ENCODE measurements at places on chromosomes 3 and 15.

DNA sequence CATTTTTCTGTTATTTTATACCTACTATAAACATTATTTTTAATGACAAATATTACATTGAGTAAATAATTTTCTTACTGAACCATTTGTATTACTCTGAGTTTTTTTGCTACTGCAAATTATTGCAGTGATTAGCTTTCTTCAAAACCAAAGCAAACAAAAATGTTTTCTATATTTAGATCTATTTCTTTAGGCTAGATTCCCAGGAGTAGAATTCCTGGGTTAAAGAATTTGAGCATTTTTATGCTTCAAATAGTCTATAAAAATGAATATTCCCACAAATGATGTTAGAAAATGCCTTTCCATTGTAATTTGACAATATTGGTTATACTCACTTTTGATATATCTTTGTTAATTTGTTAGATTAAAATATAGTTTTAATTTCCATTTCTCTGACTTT, 76.8 kb downstream of the LEKR1 start:
- peaks cover 1% of the 10 kb centered on the region for H3K27me3 ChIP-seq
- no peaks in the 10 kb centered on the region for H3K36me3 ChIP-seq
- H3K4me3 ChIP-seq: no peak overlapping the region

GRCh38 chr3:161163297-161163696, 57.8 kb upstream of the NMD3 start:
- no peaks in the 10 kb centered on the region for H3K4me1 ChIP-seq
- no peak for DNase-seq
- H3K27me3 ChIP-seq: no peaks in the 10 kb centered on the region
- no peak overlapping the region for H3K27ac ChIP-seq

DNA sequence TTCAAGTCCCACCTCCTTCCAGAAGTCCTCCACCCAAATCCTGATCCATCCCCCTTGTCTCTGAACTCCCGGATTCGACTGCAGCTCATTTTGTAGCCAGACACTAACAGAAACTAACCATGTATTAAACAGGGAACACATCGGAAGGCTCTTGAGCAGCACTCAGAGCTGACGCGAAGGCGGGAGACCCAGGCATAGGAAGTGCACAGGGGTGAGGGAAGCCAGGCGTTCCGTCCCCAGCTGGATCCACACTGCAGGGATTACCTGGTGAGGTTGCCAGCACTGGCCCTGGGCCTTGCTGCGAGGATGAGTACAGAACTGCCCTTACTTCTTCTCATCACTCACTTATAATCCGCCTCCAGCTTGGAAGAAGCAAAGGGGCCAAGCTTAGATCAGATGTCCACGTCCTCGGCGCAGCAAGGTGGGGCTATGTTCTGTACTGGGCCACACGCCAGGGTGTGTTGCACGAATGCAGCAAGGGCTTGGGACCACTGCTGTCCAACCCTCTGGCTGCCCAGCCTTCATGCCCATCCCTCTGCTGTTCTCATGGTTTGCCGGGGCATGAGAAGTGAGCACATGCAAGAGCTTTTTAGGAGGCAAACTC, 124.2 kb upstream of the SMAD3 start:
- no peaks in the 10 kb centered on the region for H3K36me3 ChIP-seq
- no peak overlapping the region for H3K4me3 ChIP-seq
- no peak for DNase-seq
- peaks cover 4% of the 10 kb centered on the region for H3K4me1 ChIP-seq
- no peak overlapping the region for H3K27ac ChIP-seq
- H3K27me3 ChIP-seq: peaks cover 14% of the 10 kb centered on the region

DNA sequence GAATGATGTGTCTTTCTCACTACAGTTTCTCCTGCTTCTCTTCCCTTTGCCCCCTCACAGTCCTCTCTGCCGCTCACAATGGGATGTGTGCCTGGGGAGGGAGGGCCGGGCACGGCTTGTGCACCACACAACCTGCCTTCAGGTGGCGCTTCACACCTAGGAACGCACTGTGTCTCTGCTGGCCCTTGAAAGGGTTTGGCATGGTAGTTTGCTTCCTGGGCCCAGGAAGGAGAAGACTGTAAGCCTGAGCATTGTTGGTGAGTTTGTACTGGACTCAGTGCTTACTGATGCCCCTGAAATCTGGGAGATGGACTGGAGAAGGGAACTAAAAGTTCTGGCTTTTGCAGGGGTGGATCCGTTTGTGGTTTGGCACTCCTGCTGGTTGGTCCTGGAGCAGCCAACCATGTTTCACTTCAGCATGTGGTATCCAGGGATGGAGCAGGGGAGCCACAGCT, 9.2 kb downstream of the ALPK3 start:
- H3K4me1 ChIP-seq: peaks cover 3% of the 10 kb centered on the region
- H3K4me3 ChIP-seq: no peak overlapping the region
- no peak for DNase-seq

DNA sequence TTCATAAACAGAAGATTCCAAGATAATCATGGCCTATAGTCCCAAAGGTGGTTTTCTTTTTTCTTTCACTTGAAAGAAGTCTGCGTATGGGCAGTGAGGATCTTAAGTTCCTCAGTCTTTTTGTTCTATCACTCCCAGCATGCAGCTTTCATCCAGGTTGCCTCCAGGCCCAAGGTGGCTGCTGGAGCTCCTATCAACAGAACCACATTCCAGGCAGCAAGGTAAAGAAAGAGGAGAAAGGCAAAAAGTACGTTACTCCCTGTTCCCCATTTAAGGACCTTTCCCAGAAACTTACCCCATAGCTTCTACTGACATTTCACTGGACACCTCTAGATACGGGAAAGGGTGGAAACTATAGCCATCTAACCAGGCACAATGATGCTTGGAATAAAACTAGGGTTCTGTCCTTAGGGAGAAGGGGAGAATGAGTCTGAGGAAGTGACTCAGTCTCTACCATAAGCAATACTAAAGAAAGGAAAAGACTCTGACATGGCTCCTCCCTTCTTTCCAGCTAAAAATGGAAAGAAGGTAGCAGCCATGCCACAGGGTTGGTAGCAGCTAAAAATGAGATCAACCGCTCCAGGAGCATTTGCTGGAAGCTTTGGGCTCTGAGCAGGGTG, 313.9 kb upstream of the NR2E3 start:
- no peaks in the 10 kb centered on the region for H3K36me3 ChIP-seq
- no peak for DNase-seq
- H3K4me3 ChIP-seq: no peak overlapping the region
- no peak overlapping the region for H3K27ac ChIP-seq
- H3K27me3 ChIP-seq: peaks cover 55% of the 10 kb centered on the region

DNA sequence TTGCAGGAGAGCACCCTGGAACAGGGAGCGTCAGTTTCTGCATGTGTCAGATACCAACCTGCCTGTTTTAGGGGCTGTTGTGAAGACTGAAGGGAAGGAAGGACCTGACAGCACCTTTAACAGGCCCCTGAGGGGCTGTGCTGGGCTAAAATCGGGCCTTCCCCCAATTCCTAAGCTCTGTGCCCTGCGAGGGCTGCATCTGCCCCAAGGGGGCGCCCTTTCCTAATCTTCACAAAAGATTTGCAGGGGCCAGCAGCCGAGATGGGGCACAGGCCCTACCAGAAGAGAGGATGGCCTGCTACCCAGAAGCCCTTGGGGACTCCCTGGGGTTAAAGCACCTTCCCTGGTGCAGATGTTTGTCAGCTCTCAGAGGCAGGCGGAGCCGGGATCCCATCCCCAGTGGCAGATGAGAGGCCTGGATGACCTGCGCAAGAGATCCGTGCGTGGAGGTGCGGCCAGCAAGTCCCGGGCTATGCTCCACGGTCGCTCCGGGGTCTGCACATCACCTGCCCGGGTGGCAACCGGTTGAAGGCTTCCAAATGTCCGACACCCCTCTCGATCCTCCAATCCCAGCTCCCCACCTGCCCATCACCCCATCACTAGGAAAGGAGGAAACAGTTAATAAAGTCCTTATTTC, 53.6 kb downstream of the RHCG start:
- H3K27ac ChIP-seq: no peak overlapping the region
- H3K36me3 ChIP-seq: no peaks in the 10 kb centered on the region
- H3K27me3 ChIP-seq: peaks cover 84% of the 10 kb centered on the region
- H3K4me3 ChIP-seq: no peak overlapping the region
- peak; percentile 11 for DNase-seq
- H3K4me1 ChIP-seq: peaks cover 4% of the 10 kb centered on the region

DNA sequence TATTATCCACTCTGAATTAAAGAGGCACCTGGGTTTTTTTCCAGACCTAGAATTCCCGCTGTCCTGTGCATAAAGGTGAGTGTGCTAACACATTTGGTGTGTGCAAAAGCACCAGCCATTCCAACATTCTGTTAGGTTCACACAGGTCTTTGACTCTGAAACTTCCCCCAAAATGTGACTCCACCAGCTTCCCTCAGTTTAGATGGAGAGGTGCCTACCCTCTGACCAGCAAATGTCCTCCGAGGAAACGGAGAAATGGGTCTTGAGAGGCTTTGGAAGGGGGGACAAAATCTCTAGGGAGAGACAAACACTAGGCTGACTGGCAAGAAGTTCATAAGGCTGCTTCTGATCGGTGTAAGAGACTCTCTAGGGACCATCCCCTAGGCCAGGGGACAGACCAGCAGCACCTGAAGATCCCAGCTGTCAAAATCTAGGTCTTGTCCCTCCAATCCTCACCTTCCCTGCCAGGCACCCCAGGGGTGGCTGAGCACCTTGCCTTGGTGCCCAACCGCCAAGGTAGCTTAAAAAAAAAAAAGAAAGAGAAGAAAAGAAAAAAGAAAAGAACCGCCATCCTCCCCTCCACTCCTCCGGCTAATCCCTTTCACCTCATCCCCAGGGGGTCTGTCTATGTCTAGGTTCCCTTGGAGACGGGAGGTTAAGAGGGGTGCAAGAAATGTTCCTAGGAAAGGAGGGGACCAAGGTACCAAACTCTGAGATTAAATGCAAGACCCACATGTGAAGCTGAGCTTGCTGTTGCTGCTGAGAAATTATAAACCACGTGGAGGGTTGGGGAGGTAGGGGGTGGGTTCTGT, 2.0 kb upstream of the MECOM start:
- H3K36me3 ChIP-seq: peaks cover 14% of the 10 kb centered on the region
- peaks cover 30% of the 10 kb centered on the region for H3K4me1 ChIP-seq
- DNase-seq: no peak
- H3K4me3 ChIP-seq: no peak overlapping the region
- H3K27ac ChIP-seq: no peak overlapping the region

GRCh38 chr15:49164865-49165264, 5.2 kb upstream of the GALK2 start:
- no peak overlapping the region for H3K27ac ChIP-seq
- no peak for DNase-seq
- H3K36me3 ChIP-seq: peaks cover 6% of the 10 kb centered on the region
- H3K4me3 ChIP-seq: no peak overlapping the region

DNA sequence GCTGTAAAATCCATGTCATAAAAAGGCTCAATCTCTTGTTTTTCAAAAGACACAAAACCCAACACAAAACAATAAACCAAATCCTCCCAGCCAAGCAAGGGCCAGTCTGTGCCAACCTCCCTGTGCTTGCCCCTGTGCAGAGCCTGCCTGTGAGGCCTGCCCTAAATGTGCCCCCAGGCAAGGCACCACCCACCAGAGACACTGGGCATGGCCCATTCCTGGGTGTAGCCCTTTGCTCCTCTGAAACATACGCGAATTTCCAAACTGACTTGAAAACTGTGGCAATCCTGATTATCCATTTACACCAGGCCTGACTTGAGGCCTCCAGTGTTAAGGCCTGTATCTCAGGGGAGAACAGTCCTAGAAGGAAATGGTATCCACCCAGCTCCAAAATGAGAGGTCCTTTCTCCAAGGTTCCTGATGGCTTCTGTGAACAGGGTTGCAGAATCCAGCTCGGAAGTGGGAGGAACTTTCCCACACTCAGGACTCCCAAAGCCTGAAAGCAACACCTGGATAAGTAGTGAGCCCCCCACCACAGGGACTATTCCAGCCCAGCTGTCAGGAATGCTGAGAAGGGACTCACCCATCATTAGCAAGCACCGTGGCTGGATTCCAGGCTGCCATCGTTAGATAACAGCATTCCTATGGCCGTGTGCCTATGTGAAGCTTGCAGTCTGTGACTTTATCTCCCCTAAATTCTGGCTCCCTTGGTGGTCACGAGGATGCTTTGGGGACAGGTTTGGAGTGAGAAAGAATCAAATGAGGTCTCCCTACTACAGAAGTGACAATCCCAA, 61.8 kb downstream of the CACNA2D2 start:
- H3K4me1 ChIP-seq: peaks cover 7% of the 10 kb centered on the region
- DNase-seq: no peak
- H3K27me3 ChIP-seq: peaks cover 9% of the 10 kb centered on the region
- no peak overlapping the region for H3K27ac ChIP-seq
- H3K4me3 ChIP-seq: no peak overlapping the region
- no peaks in the 10 kb centered on the region for H3K36me3 ChIP-seq

GRCh38 chr3:176816937-176817336, 380.3 kb downstream of the TBL1XR1 start:
- no peak overlapping the region for H3K4me3 ChIP-seq
- no peaks in the 10 kb centered on the region for H3K4me1 ChIP-seq
- H3K36me3 ChIP-seq: no peaks in the 10 kb centered on the region
- peaks cover 12% of the 10 kb centered on the region for H3K27me3 ChIP-seq

DNA sequence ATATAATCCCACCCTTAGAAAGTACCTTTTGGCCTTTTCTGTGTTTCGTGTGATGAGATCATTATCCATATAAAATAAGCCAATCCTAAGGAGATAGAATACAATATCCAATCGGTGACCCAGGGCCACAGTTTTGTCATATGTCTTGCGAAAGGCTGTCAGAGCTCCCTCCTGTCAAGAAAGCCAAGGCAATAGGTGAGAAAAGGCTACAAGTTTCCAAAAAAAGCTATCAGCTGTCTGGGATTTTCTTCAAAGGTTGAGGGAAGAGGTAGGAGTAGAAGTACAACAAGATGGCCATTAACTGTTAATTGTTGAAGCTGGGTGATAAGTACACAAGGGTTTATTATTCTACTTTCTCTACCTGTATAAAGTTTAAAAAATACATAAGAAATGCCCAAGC, 4.0 kb downstream of the PSMD6 start:
- peaks cover 34% of the 10 kb centered on the region for H3K4me1 ChIP-seq
- no peak for DNase-seq
- H3K27ac ChIP-seq: peak overlapping the region; percentile 4
- peaks cover 7% of the 10 kb centered on the region for H3K36me3 ChIP-seq
- no peaks in the 10 kb centered on the region for H3K27me3 ChIP-seq

DNA sequence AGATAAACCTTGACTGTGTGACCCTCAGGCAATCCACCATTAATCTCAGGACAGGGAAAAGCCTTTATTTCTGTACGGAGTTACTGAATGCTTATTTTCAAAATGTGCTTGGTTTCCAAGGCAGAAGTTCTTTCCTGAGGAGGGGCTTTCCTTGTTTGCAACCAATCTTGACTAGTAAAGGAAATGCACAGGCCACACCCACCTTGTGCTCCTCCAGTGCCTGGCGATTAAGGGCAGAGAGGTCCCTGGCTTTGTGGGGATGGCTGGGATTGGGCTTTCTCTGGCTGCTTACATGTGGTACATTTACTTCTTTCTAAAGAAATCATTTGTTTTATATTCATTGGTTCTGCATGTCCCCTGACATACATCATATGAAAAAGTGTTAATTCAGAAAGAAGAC, 47.8 kb downstream of the ZNF621 start:
- no peak for DNase-seq
- peaks cover 2% of the 10 kb centered on the region for H3K36me3 ChIP-seq
- no peak overlapping the region for H3K27ac ChIP-seq

- no peak for DNase-seq
- peaks cover 3% of the 10 kb centered on the region for H3K36me3 ChIP-seq
- peak overlapping the region; percentile 100 for H3K4me3 ChIP-seq
- peak overlapping the region; percentile 99 for H3K27ac ChIP-seq
- no peaks in the 10 kb centered on the region for H3K27me3 ChIP-seq
Measured at GRCh38 chr3:39146611-39147591, 6.5 kb downstream of the CSRNP1 start.
